H1 (cell line): ENCODE measurements at places on chromosomes 11 and 22. TPM values are rescaled to one million over a fixed set of nuclear protein-coding genes. Genes with fewer than 3 reads are reported as not detected.

- no peak for DNase-seq
Measured at GRCh38 chr11:60447846-60448245, 7.8 kb upstream of the MS4A1 start.

GRCh38 chr11:125554038-125554437 is 15.2 kb upstream of the EI24 start:
- DNase-seq: no peak

The NXPE4 gene
- total RNA-seq: not detected in 2 replicates

DNA sequence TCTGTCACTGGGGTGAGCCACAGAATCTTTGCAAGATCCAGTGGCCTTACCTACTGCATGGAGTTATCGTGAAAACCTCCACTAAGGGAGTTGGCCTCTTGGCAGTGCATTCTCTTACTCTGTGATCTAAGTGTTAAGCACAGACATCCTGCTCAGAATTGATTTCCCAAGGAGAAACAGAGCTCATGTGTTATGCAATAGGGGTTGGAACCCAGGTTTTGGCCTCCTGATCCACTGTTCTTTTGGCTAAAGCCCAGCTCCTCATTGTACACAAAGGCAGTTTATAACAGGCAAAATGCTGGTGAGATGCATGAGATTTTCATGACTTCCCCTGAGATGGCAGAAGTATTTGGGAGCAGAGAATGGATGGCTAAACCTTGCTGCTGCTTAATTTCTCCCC is 11.8 kb downstream of the DTX4 start:
- no peak for DNase-seq

DNA sequence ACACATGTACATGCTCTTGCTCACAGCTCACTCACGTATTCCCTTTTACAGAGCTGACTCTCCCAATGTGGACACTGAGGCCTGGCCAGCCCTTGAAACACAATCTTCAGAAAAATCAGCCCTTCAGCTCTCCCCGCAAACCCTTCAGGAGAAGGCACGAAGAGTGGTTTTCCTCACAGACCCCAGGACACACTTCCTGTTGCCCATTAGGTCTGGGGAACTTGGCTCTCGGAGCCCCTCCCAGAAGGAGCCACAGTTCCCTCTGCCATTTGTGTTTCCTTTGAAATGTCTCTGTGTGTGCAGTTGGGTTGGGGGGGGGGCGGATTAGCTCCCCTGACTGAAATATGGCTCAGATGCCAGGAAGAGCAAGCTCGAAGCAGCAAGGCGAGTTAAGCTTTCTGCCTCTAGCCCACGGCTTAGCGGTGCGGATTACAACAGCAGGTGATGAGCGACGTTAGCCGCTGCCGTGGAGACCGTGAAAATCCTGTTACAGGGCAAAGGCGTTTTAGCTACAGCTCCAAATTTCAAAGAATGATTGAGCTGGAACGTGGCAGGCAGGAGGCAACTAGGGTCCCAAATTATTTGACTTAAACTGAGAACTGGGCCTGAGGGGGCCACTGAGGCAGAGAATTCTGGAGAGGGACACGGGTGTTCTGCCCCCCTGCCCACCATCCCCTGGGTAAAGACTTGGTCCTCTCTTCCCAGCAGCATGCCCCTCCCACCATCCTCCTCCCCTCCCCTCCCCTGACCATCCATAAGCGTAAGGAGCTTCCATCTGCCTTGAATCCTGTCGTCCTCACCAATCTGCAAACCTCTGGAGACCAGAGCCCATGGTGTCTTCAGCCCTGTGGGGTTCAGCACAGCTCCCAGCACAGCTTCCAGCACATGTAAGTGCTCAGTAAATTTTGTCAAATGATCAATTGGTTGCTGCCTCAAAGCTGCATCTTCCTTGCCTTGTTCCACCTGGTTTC is 598.6 kb downstream of the BUD13 start:
- no peak for DNase-seq

The C11orf21 gene
- total RNA-seq: not detected in 2 replicates

DNA sequence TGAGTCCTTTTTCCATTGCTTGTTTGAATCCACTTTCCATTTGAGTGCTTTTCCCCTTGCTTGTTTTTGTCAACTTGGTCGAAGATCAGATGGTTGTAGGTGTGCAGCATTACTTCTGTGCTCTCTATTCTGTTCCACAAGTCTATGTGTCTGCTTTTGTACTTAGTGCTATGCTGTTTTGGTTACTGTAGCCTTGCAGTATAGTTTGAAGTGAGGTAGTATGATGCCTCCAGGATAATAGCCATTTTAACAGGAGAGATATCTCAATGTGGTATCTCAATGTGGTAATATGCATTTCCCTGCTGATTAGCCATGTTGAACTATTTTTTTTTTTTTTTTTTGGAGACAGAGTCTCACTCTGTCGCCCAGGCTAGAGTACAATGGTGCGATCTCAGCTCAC is 16.7 kb downstream of the ACRV1 start:
- no peak for DNase-seq

The TMPRSS4 gene
- 0.58 and 0.69 TPM in 2 replicates for total RNA-seq

DNA sequence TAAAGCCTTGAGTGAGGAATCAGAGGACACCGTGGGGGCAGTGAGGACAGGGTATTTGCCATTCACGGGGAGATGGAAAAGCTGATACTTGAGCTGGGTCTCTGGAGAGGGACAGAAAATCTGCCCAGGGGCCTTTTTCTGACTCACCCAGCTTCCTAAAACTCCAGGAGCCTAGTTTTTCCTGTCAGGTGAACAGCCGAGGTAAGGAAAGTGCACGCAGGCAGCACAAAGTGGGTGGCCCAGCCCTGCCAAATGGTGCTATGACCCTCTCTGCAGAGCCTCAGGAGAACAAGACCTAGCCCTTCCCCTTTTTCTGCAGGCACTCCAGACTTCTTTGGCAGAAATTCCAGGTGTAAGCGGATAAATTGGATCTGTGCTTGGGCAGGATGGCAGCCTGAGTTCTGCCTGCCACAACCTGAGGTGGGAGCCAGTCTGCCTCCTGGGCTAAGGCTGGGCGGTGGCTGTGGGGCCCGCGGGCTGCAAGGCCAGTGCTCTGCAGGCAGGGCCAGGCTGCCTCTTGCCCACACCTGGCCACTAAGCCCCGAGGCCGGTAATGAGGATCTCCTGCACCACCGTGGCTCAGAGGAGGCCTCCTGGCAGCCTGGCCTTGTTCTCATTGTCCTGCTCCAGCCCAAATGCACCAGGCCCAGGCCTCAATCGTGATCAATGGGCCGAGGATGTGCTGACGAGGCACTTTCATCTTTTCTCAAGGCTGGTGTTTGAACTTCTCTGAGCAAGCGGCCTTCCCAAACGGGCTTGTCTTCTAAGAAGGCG is 72.9 kb upstream of the LMO1 start:
- no peak for DNase-seq

- DNase-seq: no peak
Measured at GRCh38 chr11:118998822-118999221, 884 bp downstream of the CENATAC start.

DNA sequence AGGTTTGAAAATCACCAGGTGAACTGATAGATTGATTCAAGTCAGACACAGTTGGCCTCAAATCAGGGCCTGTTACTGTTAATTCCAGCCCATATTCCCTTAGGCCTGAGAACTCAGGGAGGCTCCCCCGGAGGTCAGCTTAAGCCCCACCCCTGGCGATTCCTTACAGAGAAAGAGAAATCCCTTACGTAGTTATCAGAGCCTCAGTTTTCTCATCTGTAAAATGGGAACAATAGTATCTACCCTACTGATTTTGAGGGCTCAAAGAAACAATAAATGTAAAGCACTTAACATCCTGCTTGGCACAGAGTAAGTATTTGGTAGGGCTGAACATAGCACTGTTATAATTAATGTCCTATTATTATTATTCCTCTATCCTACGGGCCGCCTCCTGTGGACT is 94.1 kb downstream of the NAT10 start:
- no peak for DNase-seq

- DNase-seq: no peak
Measured at GRCh38 chr22:39498368-39498767, 3.7 kb upstream of the MIEF1 start.

- peak; percentile 6 for DNase-seq
Measured at GRCh38 chr11:44033411-44033850, 14.3 kb upstream of the ACCSL start.

- no peak for DNase-seq
Measured at GRCh38 chr11:19737575-19737974, 24.9 kb downstream of the NAV2 start.

- no peak for DNase-seq
Measured at GRCh38 chr22:41181349-41182241, 23.5 kb upstream of the L3MBTL2 start.

DNA sequence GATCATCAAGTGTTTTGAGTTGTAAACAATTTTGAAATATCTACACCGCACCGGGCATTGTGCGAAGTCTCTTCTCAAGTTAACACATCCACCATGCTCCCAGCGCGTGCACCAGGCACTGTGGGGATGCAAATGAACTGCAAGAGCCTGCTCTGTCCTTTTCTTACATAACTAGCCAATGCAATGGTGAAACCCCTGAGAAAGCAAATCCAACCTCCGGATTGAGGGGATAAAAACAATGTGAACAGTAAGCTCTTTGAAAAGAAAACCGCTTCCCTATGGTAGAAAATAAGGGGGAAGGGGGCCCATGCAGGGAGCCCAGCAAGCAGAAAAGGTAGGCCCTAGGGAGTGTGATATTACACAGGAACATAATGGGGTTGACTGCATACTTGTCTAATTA is 274.9 kb upstream of the MPPED2 start:
- DNase-seq: no peak

GRCh38 chr11:132632641-132633124 is 899.6 kb downstream of the OPCML start:
- DNase-seq: no peak

DNA sequence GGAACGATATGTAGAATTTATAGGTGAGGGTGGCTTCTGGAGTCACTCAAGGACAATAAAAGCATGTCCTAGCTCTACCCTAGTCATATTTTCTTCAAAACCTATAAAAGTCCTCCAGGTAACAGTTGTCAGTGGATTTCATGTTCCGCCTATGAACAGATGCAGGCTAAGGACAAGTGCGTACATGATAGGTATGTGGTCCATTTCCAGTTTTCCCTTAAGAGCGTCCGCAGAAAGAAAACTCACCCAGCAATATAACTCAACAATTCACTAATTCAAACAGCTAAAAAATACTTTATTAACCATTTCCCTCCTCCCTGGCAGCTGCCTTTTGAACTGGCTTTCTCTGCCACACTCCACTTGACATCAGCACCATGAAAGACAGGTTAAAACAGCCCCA is 50.2 kb upstream of the CCDC34 start:
- no peak for DNase-seq

The E2F8 gene
- total RNA-seq: 11.4 and 11.5 TPM in 2 replicates

DNA sequence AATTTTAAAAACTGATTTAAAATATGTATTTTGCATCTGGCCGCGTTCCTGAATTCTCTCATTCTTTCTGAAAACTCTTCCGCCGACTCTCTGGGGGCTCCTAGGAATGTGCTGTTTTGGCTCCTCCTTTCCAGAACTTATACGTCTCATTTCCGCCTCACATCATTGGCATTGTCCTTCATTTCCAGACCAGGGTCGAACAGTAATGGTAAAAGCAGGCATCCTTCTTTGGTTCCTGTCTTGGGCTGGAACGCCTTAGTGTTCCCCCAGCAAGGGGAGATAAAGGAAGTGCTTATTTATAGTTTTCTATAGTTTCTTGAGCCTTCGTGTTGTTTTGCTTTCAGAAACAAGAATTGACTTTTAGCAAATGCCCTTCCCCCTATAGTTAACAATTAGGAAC is 10.9 kb upstream of the TNNT3 start:
- no peak for DNase-seq

DNA sequence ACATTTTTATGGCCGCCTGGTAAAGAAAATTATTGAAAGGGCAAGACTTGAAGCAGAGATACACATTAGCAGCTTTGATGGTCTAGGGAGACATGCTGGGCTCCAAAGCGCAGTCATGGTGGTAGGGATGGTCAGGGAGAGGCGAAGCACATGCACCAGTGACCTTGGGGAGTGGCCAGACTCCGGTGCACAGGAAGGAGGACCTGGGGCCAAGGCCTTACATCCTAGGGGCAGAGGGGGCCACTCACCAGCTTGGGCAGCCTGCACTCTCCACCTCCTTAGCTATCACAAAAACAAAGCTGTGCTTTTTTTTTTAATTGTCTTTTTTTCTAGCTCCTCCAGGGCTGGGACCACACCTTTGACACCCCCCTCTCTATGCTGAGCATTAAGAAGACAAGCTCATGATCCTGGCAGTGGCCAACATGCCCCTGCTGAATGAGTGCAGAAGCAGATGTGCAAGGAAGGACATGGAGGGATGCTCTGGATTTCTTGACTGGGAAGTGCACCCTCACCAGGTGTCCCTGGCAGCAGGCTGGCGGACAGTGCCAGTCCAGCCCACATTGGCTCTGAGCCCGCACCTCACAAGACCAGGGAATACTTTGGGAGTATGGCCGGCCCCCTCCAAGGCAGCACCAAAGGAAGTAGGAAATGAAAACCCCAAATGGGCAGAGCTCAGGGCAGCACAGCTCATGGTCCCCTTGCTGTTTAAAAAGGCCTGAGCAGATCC is 619.9 kb downstream of the TBC1D22A start:
- no peak for DNase-seq

GRCh38 chr11:110356762-110357671 is 60.6 kb upstream of the RDX start:
- no peak for DNase-seq

The PGA4 gene
- not detected in 2 replicates for total RNA-seq

GRCh38 chr11:30392221-30392784 is 69.4 kb downstream of the ARL14EP start:
- DNase-seq: no peak

The RIC8A gene
- 67.0 and 76.7 TPM in 2 replicates for total RNA-seq

The C1QTNF4 gene
- total RNA-seq: 3.5 and 6.0 TPM in 2 replicates

DNA sequence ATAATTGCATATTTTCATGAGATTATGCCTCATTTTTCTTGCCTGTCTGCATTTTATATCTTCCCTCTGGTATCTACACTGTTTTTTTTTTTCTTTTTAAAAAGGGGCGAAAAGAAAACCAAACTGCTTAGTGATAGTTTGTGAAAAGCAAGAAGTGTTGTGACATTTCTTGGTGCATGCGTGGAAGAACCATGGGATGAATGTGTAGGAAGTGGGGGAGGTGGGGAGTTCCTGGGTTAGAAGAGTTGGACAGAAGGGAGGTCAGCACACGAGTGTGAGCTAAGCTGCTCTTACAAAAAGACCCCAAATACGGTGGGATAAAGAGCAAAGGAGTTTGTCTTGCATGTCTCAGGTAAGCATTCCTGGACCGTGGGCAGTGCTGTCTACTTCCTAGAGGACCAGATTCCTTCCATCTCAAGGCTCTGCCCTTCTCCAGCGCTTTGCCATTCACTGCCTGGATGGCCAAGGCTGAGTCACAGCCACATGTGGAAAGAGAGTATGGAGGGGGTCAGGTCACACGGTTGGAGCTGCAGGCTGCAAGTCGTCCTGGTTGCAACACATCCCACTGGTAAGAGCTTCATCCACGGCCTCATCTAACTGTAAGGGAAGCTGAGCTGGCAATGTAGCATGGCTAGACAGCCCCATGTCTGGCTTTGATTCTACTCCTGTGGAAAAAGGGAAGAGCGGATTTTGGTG is 300.6 kb downstream of the DDX10 start:
- no peak for DNase-seq
